ENCODE measurements at places on chromosomes 7 and 10.

DNA sequence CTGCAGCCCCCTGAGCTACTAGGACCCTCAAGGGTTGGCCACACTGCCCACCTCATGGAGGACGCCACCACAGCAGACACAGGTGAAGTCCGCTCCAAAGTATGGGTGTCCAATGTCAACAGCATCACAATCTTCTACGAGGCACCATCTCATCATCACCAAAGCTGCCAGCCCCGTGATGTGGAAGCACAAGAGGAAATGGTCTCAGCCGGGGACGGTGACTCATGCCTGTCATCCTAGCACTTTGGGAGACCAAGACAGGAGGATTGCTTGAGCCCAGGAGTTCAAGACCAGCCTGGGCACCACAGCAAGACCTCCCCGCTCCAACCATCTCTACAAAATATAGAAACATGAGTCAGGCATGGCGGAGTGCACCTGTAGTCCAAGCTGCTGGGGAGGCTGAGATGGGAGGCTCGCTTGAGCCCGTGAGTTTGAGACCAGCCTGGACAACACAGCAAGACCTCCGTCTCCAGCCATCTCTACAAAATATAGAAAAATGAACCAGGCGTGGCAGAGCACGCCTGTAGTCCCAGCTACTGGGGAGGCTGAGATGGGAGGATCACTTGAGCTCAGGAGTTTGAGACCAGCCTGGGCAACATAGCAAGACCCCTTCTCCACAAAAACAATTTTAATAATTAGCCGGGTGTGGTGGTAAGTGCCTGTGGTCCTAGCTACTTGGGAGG lies 48.8 kb upstream of the MYL10 start:
- no peak for DNase-seq

- no peak for DNase-seq
These were observed 93.8 kb downstream of the GAD2 start for GRCh38 chr10:26310361-26310760.

GRCh38 chr7:18471476-18472160 lies 23.9 kb upstream of the HDAC9 start:
- no peak for DNase-seq

DNA sequence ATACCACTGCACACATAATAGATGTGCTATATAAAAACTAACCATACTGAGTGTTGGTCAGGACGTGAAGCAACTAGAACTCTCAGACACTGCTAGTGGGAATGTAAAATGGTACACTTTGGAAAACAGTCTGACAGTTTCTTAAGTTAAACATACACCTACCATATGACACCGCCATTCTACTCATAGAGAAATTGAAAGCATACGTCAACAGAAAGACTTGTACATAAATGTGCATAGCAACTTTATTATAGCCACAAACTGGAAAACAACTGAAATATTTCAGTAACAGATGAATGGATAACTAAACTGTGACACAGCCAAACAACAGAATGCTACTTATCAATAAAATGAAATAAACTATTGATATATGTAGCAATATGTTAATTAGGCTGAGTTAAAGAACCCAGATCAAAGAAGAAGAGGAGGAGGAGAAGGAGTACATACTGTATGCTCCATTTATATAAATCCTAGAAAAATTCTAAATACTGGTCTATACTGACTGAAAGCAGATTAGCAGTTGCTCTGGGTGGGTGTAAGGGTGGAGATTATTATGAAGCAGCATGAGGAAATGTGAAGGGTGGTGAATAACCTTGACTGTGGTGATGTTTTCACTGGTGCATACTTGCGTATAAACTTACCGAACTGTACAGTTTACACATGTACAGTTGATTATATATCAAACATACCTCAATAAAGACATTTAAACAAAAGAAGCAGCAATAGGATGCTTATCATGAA lies 48.6 kb downstream of the ARHGAP21 start:
- DNase-seq, result no peak
